ENCODE measurements at places on chromosomes 6 and 20.

DNA sequence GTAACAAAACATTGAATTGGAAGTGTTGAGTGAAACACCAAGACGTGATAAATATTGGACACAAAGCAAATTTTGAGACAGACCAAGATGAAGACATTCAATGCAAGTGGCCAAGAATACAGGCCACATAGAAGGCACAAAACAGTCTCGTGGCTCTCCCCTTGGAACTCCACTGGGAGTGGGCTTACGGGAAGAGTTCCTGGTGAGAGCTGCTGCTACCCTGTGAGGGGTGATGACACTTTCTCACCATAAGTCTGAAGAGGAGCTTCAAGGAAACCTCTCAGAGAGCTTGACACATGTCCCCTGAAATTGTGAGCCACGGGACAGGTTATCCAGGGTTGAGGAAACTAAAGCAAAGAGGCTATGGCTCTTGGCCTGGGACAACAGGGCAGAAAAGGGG is 48.6 kb upstream of the SLC22A16 start:
- DNase-seq: no peak

- no peak for DNase-seq
Measured at GRCh38 chr6:1777921-1778685, 168.4 kb downstream of the FOXC1 start.

- no peak for DNase-seq
Measured at GRCh38 chr20:15919118-15919517, 654.1 kb downstream of the KIF16B start.

DNA sequence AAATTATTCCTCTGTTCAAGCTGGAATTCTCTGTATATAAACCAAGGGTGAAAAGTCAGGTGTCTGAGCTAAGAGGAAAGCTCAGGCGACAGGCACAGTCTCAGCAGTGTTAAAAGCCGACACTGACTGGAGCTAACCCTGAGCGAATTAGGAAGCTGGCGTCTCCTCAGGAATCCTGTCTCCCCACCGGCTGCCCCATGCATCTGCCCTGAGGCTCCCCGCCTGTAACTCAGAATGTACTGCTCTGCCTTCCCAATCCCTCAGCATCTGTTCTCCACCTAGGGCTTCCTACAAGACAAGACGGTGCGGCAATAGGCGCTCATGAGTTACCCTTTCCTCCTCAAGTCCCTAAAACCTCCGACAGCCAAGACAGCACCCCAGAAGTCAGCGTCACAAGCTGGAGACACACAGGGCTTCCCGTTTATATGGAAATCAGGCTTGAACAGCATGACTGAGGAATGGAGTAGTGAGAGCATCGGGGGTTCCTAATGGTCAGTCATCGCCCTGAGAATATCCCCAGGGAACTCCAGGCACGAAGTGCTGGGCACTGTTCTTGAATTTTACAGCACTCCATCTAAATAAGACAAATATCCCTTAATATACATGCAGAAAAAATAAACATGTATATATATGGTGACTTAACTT is 33.5 kb downstream of the WDR27 start:
- no peak for DNase-seq

- DNase-seq: no peak
Measured at GRCh38 chr6:147808640-147809039, 300.1 kb downstream of the SAMD5 start.

GRCh38 chr6:21769968-21770367 is 176.4 kb downstream of the SOX4 start:
- DNase-seq: no peak

DNA sequence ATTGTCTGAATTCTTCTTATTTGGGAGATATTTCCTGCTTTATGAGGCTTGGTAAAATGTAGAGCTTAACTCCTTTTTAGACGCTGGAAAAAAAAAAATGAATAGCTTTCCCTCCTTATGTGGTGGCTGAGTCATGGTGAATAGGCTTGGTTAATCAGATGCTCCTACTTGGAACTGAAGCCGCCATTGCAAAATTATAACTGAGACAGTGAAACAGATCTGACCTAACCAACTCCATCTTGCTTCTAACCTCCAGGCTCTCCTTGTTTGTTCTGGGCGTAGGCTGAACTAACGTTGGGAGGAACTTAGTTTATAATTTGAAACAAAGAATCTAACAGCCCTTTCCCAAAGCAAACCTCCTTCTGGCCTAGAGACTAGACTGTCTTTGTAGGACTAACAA is 43.2 kb upstream of the PLCB4 start:
- no peak for DNase-seq

DNA sequence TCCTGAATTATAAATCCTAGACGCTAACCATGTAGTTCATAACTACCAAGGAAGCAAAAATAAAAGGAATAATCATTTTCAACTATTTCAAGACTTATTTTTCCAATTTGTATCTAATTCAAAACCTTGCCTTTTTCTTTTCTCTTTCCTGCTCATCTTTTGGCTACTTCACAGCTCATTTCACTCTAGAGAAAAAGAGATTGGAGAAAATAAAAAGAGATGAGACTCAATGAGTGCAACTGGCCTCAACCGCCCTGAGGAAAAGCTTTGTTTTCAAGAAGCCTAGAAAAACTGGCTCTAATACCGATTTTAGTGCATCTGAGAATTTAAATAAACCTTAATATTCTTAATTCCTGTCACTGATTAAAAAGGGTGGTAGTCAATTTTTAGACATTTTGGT is 36.4 kb downstream of the IPCEF1 start:
- no peak for DNase-seq

- DNase-seq: no peak
Measured at GRCh38 chr6:6741264-6741663, 152.7 kb downstream of the LY86 start.

- no peak for DNase-seq
Measured at GRCh38 chr6:19921786-19922185, 84.6 kb downstream of the ID4 start.

GRCh38 chr6:124436803-124437202 is 525.4 kb upstream of the RNF217 start:
- DNase-seq: no peak

DNA sequence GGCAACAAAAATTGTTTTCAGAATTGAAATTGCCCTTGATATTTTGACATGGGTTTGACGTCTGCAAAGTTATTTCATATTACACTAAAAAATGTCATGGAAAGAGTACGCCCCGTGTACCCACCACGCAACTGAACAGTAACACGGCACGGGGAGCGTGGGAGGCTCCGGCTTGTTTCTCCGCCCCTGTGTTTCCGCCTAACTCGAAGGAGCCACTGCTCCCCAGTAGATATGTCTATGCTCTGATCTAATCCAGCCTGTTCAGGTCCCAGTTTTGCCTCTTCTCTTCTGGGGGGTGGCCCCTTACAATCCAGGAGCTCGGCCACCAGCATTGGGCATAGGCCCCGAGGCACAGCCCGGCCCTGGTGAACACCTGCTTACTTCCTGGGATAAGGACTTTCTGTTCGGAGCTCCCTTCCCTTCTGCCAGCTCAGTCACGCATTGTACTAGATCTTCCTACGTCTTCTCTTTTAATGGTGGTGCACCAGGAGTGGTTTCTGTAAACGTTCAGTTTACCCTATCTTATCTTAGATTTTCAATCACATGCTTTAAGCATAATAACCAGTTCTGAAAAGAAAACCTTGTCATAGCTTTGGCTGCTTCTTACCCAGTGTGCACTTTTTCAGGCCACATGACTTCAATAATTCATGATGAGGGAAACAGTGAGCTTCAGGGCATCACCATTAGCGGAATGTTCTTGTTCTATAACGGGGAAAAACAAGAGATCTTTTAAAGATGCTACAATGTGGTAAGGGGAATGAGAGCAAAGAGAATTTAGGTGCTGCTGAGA is 43.9 kb upstream of the EXOC2 start:
- DNase-seq: no peak

DNA sequence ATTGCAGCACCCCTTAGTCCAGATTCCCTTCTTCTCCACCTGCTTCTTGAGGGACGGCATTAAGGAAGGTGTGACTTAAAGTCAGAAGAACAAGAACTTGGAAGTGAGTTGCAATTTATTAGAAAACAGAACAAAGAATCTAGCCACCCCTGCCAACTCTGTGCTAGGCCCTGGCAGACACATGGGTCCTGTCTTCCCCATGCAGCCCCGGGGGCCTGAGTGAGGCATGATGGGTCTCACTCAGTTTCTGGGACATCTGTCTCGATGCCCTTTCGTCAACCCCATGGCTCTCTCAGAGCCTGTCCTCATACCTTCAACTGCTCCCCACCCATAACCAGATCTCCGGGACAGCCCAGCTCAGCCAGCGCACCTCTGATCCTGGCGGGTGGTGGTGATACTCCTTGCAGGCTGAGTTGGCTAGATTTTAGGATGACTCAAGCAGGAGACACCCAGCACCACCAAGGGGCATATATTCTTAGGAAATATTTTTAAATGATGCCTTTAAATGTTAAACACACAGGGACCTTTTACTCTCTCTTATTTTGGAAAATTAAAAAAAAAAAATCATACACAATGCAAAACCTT is 143.2 kb upstream of the RNF24 start:
- DNase-seq: no peak

- no peak for DNase-seq
Measured at GRCh38 chr20:37144856-37145404, 34.2 kb upstream of the RPN2 start.

GRCh38 chr6:151763938-151764680 is 43.4 kb upstream of the ESR1 start:
- DNase-seq: peak; percentile 2

DNA sequence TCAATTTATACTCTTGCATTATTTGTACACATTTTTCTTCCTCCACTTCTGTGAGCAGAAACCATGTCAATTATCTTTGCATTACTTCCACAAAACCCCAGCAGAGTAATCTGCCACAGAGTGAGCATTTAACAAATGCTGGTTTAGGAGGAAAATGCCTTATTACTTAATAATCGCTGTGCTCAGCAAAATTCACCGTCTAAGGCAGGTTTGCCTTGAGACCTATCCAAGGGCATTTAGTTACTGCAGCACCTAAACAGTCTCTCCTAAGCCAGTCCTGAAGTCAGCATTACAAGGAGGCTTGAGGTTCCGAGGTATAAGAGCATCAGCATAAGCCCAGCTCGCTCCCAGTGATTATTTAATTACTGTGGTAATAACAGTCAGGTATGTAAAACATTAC is 28.3 kb downstream of the MAP7 start:
- no peak for DNase-seq

- no peak for DNase-seq
Measured at GRCh38 chr20:32052090-32052777, at the start of gene HCK. TSS of gene HCK (plus strand) at chr20:32052242.

- DNase-seq: no peak
Measured at GRCh38 chr20:47320990-47321805, 35.3 kb downstream of the ZMYND8 start.

GRCh38 chr6:90039911-90040310 is 145.6 kb downstream of the GJA10 start:
- no peak for DNase-seq

DNA sequence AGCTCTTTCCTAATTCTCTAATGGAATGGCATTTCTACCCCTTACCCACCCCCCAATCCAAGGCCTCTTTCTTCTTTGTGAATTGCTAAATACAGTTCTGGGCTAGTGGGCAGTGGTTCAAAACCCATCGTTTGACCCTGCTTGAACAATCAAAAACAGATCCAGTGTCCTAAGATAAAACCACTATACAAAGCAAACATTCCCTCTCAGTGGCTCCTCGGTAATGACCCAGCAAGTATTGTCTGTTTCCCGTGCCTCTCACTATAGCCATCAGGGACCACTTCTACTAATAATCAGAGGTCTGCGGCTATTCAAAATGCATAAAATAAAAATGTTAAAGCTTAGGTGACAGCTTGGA is 143.5 kb upstream of the AKAP12 start:
- no peak for DNase-seq

DNA sequence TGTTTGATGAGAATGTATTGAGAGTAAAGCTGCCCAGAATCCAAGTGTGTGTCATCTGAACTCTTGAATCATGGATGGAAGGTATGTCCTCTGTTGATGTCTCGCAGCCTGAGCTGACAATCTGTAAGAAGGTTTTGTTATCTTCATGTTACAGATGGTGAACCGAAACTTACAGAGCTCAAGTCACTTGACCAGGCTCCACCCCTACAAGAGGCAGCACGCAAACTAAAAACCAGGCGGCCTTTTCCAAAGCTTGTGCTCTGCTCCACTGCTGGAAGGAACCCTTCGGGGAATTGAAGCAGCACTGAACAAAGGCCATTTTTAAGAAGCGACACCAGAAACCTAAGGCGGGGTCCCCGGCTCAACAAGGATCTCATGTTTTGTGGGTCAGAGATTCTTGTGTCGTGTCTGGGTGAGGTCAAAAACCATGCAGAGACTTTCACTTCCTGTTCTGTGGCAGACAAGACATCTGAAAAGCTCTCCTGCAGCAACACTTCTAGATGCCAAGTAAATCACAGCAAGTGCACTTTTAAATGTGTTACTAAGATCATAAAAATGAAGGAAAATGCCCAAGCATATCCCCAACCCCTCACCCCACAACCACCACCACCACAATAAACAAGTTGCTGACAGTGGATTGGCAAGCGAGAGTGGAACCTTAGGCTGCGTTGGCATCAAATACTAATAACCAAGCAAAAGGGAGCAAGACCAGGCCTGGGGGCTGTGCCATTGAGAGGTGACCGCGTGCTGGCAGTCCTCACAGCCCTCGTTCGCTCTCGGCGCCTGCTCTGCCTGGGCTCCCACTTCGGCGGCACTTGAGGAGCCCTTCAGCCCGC is 27.3 kb downstream of the NQO2 start:
- DNase-seq: no peak

DNA sequence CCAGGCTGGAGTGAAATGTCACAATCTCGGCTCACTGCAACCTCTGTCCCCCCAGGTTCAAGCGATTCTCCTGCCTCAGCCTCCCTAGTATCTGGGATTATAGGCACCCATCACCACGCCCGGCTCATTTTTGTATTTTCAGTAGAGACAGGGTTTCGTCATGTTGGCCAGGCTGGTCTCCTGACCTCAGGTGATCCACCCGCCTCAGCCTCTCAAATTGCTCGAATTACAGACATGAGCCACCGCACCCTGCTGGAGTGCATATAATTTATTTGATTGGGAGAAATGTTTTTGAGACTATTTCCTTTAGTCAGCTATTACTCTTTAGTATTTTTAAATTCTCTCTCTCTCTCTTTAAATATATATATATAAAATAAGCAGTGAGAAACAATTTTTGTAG is 29.8 kb downstream of the FAM83B start:
- no peak for DNase-seq

DNA sequence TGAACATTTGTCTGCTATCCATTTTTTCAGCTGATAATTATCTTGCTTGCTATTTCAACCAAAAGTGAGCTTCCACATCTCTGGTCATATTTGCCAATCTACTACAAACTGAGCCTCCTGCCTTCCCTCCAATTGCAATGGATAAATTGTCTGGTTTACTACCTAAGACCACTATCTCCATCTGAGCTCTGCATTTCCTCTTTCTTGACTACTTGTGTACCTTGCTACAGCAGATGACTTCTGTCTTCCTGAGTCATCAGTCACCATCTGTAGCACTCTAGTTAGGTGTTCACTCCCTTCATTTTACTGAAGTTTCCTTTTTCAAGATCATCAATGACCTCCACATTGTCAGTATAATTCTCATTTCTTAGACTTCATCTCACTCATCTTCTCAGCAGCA is 33.5 kb upstream of the PHIP start:
- DNase-seq: no peak

GRCh38 chr6:167904791-167905190 is 78.1 kb downstream of the AFDN start:
- no peak for DNase-seq

All from NCI-H1092 (cell line).